Stimulated activated CD4-positive, alpha-beta T cell treated with anti-CD3 and anti-CD28 coated beads, Interleukin-12 subunit alpha, Interleukin-12 subunit beta, amount 100 ng/mL, for 24 hours (primary cell): ENCODE measurements at places on chromosomes 1 and 21.
A peak's percentile ranks its signal among the peaks of the same experiment; 100 is the strongest.

- no peak for DNase-seq
These were observed 19.4 kb downstream of the EXTL2 start for GRCh38 chr1:100875228-100875627.

- DNase-seq = no peak
These were observed 12.3 kb downstream of the RAB4A start for GRCh38 chr1:229283183-229283611.

DNA sequence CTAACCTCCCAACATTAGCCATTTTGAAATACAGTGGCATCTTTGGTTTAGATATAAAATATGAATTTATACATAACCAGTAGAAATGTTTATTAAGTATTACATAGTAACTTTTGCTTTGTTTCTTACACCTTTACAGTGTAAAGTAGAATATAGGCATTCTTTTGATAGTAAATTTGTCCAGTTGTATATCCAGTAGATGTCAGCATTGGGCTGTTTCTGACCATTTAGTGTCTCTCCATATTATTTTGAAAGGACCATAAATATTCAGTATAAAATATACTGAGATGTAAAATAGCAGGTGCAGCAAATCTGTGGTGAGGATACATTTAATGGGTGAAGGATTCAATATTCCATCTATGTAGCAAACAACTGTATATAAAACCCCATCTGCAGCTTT is 115.8 kb upstream of the ZRANB2 start:
- no peak for DNase-seq

DNA sequence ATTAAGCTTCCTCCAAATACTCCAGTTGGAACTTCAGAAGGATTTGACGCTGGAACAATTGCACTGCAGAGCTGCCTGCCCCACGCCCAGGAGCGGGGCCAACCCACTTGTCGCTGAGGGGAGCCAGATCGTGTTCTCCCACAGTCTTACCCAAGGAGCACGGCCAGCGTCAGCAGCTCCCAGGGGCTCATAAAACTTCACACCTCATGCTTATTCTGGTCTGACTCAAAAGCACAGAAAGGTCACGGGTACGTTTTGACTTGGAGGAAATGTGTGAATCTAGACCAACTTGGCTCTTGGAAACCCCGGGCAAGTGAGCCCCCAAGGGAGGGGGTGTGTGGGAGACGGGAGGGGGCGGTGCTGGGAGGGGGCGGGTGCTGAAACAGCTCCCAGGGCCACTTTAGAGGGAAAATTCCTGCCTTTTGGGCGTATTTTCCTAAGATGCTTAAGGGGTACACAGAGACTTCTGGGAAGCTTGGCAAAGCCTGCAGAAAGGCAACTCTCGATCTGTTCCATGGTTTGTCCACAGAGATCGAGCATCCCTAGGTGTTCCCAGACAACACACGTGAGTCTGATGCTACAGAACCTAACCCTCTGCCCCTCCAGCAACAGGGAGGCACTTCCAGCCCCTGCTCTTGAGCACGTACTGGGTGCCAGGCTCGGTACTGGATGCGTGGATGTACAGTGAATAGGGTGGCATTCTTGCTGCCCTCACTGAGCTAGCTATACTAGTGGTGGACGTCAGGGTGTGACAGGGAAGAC is 98.9 kb downstream of the DHRS3 start:
- peak; percentile 17 for DNase-seq

GRCh38 chr1:175524003-175524402 is 219.4 kb downstream of the TNR start:
- DNase-seq = no peak

DNA sequence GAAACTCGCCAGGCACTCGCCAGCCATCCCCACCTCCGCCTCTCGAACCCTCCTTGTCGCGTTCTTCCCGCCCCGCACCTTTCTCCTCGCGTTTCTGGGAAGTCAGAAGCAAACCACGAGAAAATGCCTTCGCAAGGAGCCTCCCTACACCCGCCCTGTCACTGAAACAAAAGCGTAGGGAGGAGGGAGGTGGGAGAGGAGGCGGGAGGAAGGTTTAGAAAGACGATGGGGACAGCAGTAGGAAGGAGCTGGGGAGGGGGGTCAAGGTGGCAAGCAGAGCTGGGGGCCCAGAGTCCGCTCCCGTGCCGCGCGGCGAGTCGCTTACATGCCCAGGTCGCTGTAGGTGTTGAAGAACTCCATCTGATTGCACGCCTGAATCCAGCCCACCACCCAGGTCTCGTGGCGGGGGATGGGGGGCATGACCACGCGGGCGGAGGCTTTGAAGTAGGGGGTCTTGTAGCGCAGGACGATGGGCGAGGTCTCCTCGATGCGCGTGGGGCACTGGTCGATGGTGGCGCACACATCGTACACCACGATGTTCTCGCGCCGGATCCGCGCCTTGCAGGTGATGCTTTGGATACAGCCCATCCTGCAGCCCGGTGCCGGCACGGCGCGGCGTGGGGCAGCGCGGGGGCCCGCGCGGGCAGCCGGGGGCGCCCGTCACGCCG is 1.0 kb downstream of the FAM78B start:
- peak; percentile 3 for DNase-seq

DNA sequence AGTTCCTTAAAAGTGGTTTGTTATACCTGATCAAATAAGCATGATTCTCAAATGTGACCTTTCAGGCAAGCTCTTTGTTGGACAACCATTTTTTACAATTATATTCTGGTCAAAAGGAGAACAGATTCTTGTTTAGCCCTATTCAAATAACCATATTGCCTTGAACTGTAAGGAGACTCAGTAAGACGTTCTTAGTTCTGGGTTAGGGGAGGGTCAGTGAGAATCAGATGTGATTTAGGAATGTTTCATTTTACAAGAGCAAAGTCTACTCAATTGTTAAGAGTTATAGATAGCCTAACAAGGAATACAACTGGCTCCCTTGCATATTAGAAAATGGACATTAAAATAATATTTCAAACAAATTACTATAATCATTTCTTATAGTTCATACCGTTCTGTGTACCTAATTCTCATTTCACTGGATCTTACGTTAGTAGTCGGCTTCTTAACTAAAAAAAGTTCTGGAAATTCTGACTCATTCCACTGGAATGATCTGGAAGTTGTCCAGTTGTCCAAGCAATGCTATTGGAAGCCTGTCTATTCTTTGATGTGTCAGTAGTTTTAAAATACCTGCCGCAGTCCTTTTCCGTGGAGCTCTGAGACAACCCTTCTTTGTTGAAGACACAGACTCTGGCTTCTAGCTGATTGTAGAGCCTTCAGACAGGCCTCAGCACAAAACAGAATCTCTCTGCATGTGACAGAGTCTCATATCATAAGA is 88.8 kb downstream of the MAST2 start:
- DNase-seq = no peak

- no peak for DNase-seq
These were observed 296.2 kb downstream of the LRRIQ3 start for GRCh38 chr1:73901738-73902137.

GRCh38 chr1:113811156-113811887 is 954 bp downstream of the RSBN1 start:
- peak; percentile 25 for DNase-seq

DNA sequence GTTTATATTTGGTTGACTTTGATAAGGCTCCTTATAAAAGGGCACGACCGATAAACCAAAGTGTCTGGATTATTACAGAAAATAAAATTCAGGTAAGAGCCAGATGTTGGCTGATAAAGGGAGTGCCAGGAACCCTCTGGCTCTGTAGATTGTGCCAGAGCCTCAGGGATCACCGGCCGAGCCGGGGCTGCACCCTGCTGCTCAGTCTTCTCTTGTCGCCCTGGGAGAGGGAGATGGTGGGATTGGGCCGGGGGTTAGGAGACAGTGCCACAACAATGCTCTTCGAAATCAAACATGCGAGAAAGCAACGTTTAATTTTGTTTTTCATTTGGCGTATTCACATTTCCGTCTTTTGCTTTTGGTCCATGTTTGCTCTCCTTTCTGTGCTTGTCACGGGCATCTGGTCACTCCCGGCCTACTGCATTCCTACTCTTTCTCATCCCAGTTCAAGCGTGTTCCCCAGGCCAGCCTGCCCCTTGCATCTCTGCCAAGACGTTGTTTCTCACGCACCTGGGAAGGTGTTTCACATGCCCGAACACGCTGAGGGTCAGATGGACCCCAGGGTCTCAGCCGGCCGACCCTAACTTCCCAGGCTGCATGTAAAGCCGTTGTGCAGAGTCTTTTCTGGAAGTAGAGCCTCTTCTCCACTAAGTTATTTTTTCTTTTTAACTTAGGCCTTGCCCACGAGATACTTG is 18.8 kb upstream of the C2CD2 start:
- no peak for DNase-seq

DNA sequence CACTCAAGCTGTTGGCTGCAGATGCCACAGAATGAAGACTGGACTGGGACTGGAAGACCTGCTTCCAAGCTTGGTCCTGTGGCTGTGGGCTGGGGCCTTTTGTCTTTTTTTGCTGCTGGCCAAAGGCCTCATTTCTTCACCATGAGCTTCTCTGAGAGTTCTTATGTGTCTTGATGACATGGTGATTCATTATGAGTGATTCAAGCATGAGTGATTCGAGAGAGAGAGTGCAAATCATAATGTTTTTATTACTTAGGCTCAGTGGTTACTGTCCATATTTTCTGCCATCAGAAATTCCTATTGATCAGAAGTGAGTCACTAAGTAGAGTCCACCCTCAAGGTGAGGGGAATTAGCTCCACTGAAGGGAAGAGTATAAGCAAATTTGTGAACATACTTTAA is 94.0 kb downstream of the PCP4 start:
- no peak for DNase-seq

DNA sequence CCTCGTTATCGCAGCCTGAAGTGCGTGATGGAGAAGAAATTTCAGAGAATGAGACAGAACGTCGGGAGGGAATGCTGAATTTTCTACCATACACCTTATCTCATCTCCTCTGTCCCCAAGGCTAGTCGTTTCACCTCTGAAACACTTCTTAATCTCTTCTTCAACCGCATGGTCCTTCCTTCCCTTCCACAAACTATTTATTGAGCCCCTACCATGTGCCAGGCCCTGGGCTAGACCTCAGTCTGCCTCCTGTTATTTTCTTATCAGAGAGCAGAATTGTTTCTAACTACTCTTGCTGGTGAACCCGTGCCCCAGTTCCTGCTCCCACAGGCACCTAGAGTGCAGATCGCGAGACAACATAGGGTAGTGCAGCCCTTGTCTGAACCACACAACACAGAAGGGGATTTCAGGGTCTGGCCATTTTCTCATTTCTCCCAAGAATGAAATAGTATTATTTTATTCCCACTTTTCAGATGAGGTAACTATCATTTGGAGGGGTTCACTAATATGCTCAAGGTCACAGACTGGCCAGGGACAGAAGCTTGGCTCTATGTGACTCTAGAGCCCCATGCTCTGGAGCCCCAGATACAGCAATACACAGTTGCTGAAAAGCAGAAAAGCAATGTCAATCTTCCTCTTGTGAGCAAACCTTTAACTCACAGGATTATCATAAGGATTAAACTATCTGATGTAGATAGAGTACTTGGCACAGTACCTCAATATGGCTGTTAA is 598 bp upstream of the ADIPOR1 start:
- DNase-seq = no peak

GRCh38 chr1:5920201-5920600 is 72.0 kb downstream of the NPHP4 start:
- no peak for DNase-seq

GRCh38 chr1:68173936-68174737 is 58.2 kb downstream of the WLS start:
- no peak for DNase-seq

GRCh38 chr1:221776495-221777301 is 34.8 kb upstream of the DUSP10 start:
- DNase-seq = no peak

DNA sequence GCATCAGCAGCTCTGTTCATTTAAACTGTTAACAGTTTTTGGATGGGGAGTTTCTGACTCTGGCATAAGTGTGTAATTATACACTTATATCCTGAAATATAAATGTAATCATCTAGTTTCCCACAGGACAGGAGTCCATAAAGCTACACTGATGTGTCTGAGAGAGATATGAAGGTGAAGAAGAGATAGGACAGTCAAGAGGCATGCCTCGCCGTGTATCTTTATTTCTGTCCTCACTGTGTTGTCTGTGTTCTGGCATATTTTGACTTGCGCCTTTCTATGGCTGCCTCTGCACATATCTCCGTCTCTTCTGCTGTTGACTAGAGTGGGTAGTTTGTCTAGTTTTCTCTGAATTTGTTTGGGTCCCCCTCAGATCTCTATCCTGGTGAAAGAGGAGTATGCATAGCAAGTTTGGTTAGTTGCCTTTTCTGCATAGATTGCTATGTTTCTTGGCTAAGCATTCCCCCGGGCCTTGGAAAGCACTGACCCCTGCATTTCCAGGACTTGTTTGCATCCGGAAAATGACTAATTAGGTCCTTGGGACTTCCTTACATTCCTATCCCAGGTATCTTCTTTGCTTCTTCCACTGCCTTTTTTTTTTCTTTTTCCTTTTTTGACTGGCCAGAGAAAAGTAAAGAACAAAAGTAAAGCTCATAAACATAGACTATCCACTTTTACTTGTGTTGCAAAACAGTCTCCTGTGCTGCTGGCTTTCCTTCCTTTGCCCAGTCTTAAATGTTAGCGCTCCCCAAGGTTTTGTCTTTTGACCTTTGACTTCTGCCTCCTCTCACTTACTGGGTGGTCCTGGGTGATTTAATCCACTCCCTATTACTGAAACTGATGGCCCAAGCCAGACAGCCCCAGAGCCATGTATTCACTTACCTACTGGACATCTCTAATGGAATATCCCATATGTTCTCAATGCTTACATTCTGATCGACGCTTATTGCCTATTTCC is 27.6 kb upstream of the CNN3 start:
- DNase-seq = no peak

- no peak for DNase-seq
These were observed 3.5 kb downstream of the TIE1 start for GRCh38 chr1:43304314-43304681.

GRCh38 chr21:37087188-37087587 is 14.1 kb downstream of the TTC3 start:
- no peak for DNase-seq

GRCh38 chr1:228013935-228014930 is 7.4 kb downstream of the WNT3A start:
- no peak for DNase-seq

DNA sequence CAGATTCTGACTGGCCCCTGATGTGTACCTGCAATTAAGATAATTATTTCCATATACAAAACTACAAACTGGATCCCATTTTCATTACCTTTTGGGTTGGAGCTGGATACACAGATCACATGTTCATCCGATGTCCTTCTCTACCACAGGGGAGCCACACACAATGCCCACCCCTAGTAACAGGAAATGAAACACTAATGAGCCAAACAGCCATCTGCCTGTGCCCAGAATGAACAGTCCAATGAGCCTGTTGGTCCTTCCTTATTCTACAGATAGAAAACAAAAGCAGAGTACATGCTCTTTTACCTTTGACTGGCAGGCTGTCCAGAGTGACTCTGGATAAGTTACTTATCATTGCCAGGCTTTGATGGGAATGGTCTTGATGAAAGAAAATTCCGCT is 68.6 kb downstream of the SIPA1L2 start:
- no peak for DNase-seq
